ENCODE measurements at places on chromosomes 5 and 9. TPM values are rescaled to one million over a fixed set of nuclear protein-coding genes. Genes with fewer than 3 reads are reported as not detected.

Gene SCAI
- 4.4 TPM for polyA plus RNA-seq

Gene CDHR2
- not detected for polyA plus RNA-seq

Gene PPP3R2
- not detected for polyA plus RNA-seq

Gene BTNL3
- polyA plus RNA-seq: not detected

Gene POLR3G
- 0.87 TPM for polyA plus RNA-seq

Gene FOXI1
- not detected for polyA plus RNA-seq

Gene MEGF9
- 1.1 TPM for polyA plus RNA-seq

Gene ABLIM3
- 14.0 TPM for polyA plus RNA-seq

Gene KIF4B
- not detected for polyA plus RNA-seq

Gene SLIT3
- polyA plus RNA-seq: 26.8 TPM

Gene PAX5
- not detected for polyA plus RNA-seq

Gene PRDM9
- not detected for polyA plus RNA-seq

Gene IL4
- polyA plus RNA-seq: not detected

Gene GFPT2
- 4.7 TPM for polyA plus RNA-seq

Gene CCIN
- 0.51 TPM for polyA plus RNA-seq

Gene NUTM2F
- not detected for polyA plus RNA-seq

Gene TMC1
- 1.2 TPM for polyA plus RNA-seq

Gene FAM81B
- polyA plus RNA-seq: not detected

Gene OLFML2A
- polyA plus RNA-seq: 2.0 TPM

Gene SMIM15
- polyA plus RNA-seq: 30.4 TPM

Gene PCDHGC4
- 0.49 TPM for polyA plus RNA-seq

Gene TMEM245
- polyA plus RNA-seq: 30.4 TPM

Gene EIF4E1B
- polyA plus RNA-seq: not detected

Gene FAM200C
- polyA plus RNA-seq: 1.6 TPM

Gene PSMB7
- 357 TPM for polyA plus RNA-seq

Gene ZNF883
- polyA plus RNA-seq: 1.3 TPM

Gene ALDOB
- polyA plus RNA-seq: not detected

All from BJ (cell line).